RWPE1 (cell line): ENCODE measurements at places on chromosomes 4 and X.

GRCh38 chrX:154720067-154720466, 30.8 kb downstream of the GAB3 start:
- DNase-seq: no peak

DNA sequence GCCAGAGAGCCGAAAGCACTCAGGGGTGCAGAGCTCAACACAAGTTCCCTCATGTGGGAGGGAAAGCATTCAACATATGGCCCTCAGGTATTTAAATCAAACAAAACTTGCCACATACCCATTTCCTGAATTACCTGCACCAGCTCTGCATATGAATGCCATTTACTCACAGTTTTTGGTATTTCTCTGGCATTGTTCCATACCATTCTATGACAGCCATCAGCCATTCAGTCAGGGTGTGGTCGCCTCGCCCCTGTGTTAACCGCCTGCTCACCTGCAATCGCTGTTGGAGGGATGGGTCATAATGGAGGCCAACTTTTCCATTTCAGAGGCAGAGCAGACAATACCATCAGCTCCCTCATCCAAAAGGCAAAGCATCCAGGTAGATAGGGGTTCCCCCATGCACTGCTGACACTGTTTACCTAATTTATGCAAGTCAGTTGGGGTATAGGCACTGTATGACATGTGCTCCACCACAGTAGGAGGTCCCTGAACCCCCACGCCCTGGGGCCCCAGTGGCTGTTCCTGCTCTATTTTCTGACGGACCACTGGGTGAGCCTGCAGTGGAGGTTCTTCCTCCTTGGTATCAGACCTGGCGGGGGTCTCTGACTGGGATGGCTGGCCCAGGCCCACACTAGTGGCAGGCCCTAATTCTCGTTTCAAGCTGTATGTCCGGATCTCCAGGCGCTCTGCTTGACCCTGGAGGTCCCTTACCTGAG, 227.1 kb downstream of the ADGRL3 start:
- DNase-seq: peak; percentile 45

DNA sequence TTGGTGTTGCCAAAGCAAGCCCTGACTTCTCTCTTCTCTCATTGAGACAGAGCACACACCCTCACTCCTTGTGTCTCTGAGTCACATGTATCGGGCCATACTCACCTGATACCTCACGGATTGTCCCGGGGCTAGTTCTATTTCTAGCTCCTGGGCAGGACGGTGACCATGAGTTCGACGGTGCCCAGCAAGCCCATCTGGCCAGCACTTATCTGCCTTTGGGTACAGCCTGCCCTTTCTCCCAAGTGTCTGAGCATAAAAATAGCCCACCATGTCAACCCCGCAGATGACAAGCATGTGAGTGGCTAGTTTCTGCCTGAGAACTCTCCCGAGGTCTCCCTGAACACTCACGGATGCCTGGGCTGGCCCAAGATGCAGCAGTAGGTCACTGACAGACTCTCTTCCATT, 158.5 kb downstream of the DHRSX start:
- peak; percentile 9 for DNase-seq

- DNase-seq: no peak
Observed at GRCh38 chr4:133869486-133869885, 332.1 kb downstream of the PABPC4L start.

- no peak for DNase-seq
Observed at GRCh38 chr4:61407642-61408618, 207.8 kb downstream of the ADGRL3 start.

DNA sequence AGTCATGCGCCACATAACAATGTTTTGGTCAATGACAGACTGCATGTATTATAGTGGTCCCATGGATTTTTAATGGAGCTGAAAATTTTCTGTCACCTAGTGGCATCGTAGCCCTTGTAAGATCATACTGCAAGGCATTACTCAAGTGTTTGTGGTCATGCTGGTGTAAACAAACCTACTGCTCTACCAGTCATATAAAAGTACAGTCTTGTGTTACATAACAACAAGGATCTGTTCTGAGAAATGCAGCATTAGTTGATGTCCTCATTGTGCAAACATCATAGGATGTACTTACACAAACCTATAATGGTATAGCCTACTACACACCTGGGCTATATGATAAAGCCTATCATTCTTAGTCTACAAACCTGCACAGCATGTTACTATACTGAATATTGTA, 34.6 kb downstream of the COX18 start:
- no peak for DNase-seq

DNA sequence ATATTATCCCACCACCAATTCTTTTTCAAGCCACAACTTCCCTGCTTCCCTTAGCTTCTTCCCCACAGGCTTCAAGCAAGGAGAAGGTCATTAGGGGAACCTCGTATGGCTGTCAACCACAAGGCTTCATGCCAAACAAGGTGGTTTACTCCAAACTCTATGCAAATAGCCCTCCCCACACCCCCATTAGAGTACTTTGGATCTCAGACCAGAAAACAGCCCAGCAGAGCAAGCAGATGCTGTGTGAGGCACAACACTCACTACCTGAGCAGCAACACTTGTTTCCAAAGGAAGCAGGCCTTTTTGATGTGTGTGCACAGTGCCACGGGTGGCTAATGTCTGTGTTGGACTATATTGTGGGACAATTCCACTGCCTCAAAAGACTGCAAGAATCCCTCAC, 189.0 kb downstream of the AR start:
- no peak for DNase-seq

DNA sequence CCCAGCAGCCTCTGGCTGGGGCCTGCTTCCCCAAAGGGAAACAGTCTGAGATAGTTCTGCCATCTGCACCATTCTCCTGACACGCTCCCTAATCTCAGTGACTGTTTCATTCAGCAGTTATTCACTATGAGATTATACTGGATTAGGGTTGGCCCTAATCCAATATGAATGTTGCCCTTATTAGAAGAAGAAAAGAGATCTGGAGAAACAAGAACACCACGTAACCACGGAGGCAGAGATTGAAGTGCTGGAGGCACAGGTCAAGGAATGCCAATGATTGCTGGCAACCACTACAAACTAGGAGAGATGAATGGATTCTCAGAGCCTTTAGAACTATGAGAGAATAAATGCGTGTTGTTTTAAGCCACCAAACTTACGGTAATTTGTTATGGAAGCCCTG, 7.4 kb downstream of the ACOX3 start:
- DNase-seq: no peak

GRCh38 chrX:1658071-1658491, 43.2 kb downstream of the ASMT start:
- DNase-seq: no peak

DNA sequence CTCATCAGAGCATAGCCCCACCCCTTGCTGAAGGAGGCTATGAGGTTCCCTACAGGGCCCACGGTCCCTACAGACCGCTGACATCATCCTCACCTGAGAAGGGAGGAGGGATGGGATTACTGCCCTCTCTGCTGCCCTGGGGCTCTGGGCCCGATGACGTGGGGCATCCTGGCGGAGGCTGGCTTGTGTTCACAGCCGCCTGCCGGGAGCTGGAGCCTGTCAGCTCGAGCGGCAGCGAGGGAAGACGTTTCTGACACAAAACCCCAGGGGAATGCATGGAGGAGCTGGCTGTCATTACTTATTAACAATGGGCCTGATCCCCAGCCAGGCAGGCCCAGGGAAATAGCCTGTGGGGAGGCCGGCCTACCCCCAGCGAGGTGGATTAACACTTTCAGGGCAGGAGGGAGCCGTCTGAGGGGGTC, 106.6 kb upstream of the ATP6AP2 start:
- DNase-seq: peak; percentile 21
